ENCODE measurements at places on chromosomes 3 and 15.

DNA sequence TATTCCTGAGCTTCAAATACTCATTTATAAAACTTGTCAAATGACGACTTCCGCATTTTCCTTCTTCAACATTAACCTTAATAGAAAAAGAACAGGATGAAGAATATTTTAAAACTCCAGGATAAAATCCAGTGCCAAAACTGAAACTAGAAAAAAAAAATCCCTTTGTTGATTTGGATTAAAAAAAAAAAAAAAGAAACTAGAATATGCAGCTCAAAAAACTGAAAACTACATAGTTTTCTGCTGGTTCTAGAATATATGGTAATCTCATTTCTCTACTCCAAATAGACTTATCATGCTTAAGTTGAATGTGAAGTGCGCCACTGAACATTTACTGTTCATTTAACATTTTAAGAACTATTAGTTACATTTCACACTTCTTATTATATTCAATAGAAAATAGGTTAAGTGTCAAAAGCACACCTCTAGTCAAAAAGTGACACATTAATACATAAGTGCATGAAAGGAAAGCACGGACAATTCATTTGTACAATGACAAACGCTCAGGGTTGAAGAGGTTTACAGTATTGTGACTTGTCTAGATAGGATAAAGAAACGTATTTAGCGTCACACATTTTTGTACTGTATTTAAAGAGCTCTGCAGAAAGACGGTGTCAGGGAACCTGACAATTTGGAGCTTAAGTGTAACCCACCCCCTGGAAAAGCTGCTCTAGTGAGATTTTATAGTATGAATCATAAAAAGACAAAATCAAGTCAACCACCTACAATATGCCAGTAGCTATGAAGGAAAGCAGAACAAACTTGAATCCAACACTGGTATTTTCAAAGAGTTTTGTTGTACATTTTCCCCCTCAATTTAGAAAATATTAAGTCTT is 5.8 kb downstream of the TRA2B start:
- peaks cover 82% of the 10 kb centered on the region for H3K4me1 ChIP-seq
- no peak for DNase-seq

DNA sequence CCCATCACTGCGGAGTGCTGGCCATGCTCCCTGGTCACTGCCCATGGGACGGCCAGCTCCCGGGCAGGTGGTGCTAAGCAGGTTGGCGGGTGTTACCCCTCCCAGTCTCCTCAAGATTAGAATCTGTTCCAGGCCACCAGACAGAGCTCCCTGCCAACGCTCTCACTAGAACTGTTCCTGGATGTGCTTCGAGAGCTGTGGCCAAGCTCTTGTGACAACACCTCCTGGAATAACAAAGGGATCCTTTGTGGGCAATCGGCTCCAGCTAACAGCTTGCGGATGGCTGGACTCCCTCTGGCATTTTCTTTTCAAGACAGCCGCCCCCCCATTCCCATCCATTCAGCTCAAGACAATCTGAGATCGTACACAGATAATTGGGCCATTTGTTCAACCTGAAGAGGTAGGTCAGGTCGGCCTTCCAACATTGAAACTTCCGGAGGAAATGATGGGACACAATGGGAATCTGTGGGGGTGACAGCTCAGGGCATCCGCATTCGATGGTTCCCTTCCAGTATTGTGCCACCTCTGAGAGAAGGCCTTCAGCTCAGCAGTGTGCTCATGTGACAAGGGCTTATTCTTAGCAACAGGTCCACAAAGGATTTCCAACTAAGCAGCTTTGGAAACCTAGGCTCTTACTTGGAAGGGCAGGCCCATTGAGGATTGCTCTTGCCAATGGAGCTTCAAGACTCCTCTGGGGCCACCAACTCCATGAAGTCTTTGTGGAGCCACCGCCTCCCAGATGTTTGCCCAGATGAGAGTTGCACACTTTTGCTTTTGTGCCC is 11.6 kb upstream of the EPHB3 start:
- DNase-seq: no peak
- no peak overlapping the region for H3K27ac ChIP-seq
- peaks cover 44% of the 10 kb centered on the region for H3K27me3 ChIP-seq
- no peaks in the 10 kb centered on the region for H3K36me3 ChIP-seq
- no peak overlapping the region for H3K4me3 ChIP-seq
- no peaks in the 10 kb centered on the region for H3K4me1 ChIP-seq

- no peak for DNase-seq
- peaks cover 22% of the 10 kb centered on the region for H3K4me1 ChIP-seq
- peaks cover 2% of the 10 kb centered on the region for H3K36me3 ChIP-seq
Measured at GRCh38 chr3:98903099-98903498, 1.6 kb upstream of the DCBLD2 start.

GRCh38 chr15:64072812-64073211 is 20.8 kb downstream of the CIAO2A start:
- no peak for DNase-seq
- peaks cover 11% of the 10 kb centered on the region for H3K36me3 ChIP-seq
- H3K4me1 ChIP-seq: peaks cover 11% of the 10 kb centered on the region

- H3K27ac ChIP-seq: no peak overlapping the region
- no peaks in the 10 kb centered on the region for H3K4me1 ChIP-seq
- H3K36me3 ChIP-seq: peaks cover 19% of the 10 kb centered on the region
- no peaks in the 10 kb centered on the region for H3K27me3 ChIP-seq
- DNase-seq: no peak
Measured at GRCh38 chr3:170149016-170149415, 32.5 kb downstream of the PHC3 start.

DNA sequence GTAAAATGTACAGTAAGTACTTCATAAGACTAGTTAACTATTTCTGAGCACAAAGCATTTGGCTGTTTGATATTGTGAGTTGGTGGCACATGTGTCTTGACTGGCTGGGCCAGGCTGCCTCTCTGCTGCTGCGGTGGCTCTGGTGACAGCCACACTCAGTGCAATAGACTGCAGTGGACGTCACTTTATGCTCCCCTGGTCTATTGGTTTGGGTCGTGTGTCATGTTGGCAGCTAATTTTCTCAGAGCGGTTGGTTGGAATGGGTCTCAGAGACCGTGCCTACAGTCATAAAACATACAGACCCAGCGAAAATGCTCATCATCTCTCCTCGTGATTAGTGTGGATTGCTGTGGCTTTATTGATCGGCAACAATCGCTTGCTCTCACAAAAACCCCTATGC is 71.3 kb downstream of the SV2B start:
- H3K27me3 ChIP-seq: peaks cover 30% of the 10 kb centered on the region
- DNase-seq: no peak
- H3K36me3 ChIP-seq: peaks cover 3% of the 10 kb centered on the region
- H3K27ac ChIP-seq: no peak overlapping the region
- no peak overlapping the region for H3K4me3 ChIP-seq
- H3K4me1 ChIP-seq: peaks cover 2% of the 10 kb centered on the region

DNA sequence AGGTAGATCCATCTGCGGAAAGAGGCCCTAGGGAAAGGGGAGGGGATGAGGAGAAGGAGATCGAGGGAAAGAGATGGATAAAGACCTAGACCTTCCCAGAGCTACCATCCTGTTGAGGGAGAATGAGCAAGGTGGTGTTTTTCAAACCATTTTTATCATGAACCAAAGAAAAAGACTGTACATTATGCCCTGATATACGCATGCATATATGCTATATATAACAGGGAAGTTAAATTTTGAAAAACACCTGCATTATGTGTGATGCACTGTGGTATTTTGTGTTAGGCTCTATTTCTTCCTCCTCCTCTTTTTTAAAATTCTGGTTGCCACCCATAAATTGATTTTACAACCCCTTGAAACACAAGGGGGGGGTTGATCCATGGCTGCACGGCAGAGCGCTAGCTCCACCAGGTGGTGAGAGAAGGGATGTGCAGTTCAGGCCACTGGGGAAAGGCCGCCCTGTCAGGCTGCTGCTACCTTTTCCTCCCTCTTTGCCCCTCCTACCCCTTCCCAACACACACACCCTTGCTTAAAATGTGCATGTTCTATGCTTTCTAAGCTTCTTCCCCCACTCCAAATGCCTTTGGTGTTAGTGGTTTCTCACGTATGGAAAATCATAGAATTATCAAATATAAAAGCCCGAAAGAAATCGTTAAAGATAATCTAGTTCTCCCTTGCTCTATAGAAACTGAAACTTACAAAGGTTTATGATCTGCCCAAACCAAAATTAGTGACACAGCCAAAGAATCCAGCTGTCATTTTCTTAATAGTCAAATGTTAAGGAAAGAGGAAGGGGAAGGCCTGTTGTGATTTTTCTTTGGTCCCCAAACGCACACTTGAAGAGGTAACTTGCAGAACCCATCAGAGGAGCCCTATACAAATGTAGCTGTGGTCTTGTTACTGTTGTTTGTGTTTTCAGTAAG is 262.0 kb upstream of the UMPS start:
- no peak overlapping the region for H3K4me3 ChIP-seq
- H3K27me3 ChIP-seq: peaks cover 2% of the 10 kb centered on the region
- DNase-seq: peak; percentile 61
- no peak overlapping the region for H3K27ac ChIP-seq

- no peak for DNase-seq
- H3K4me1 ChIP-seq: peaks cover 11% of the 10 kb centered on the region
- no peaks in the 10 kb centered on the region for H3K27me3 ChIP-seq
- H3K4me3 ChIP-seq: no peak overlapping the region
- H3K36me3 ChIP-seq: peaks cover 12% of the 10 kb centered on the region
- H3K27ac ChIP-seq: no peak overlapping the region
Measured at GRCh38 chr3:11305509-11305908, 33.3 kb downstream of the ATG7 start.

DNA sequence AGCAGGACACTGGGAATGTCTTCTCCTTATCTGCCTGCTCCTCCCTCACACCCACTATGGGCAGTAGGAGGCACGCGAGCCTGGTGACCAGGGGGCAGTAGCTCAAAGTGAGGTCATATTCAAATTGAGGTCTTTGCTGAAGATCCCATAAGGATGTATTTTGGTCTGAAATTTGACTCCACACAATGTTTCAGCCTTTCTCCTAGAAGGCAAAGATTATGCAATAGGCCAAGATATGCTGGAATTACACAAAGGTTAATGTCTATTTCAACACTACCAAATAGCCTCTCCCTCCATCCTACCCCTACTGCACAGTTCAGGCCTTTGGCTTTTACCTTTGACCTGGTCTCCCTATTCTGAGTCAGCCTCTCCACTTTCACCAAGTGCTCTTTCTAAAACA is 203.0 kb downstream of the TIGIT start:
- no peaks in the 10 kb centered on the region for H3K27me3 ChIP-seq
- H3K4me3 ChIP-seq: no peak overlapping the region
- H3K4me1 ChIP-seq: no peaks in the 10 kb centered on the region

- H3K4me3 ChIP-seq: no peak overlapping the region
- peaks cover 2% of the 10 kb centered on the region for H3K36me3 ChIP-seq
- no peaks in the 10 kb centered on the region for H3K4me1 ChIP-seq
- no peaks in the 10 kb centered on the region for H3K27me3 ChIP-seq
- no peak for DNase-seq
Measured at GRCh38 chr3:126100634-126101301, 16.8 kb upstream of the SLC41A3 start.

DNA sequence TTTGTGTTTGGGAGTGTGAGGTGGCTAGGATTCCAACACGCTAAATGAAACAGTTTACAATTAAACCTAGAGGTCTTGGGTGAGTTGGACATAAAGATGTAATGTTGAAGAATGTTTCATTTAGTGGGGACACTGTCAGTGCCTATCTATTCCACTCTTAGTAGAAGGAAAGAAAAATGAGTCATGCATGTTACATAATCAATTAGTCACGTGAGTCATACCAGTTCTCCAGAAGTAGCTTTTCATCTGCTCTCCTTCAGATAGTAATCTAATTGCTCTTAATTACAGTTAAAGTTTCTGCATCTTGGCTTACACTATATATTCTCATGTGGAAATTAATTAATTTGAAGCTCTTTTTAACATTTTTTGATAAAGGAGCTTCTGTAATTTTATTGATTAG is 115.7 kb upstream of the P2RY1 start:
- no peaks in the 10 kb centered on the region for H3K4me1 ChIP-seq
- no peaks in the 10 kb centered on the region for H3K27me3 ChIP-seq
- no peak overlapping the region for H3K27ac ChIP-seq
- no peak overlapping the region for H3K4me3 ChIP-seq

- peak; percentile 14 for DNase-seq
- H3K36me3 ChIP-seq: no peaks in the 10 kb centered on the region
- H3K27me3 ChIP-seq: no peaks in the 10 kb centered on the region
- H3K27ac ChIP-seq: no peak overlapping the region
Measured at GRCh38 chr3:75192146-75192616, 471.9 kb upstream of the FRG2C start.

DNA sequence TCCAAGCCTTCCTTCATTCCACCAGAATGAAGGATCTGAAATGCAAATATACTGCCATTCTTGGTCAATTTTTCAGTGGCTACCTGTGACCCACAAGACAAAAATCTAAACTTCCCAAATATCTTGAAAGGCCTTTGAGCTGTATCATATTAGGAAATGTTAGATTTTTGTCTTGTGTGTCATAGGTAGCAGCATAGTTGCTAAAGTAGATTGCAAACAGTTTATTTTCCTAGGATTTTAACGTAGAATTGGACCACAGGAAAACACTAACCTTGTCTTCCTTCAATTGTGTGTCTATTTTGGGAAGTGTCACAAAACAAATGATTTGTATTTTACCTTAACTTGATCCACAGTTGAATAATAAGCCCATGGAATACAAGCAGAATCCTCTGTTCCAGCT is 42.4 kb downstream of the CP start:
- no peaks in the 10 kb centered on the region for H3K4me1 ChIP-seq
- no peak overlapping the region for H3K27ac ChIP-seq
- DNase-seq: no peak
- no peak overlapping the region for H3K4me3 ChIP-seq
- H3K27me3 ChIP-seq: no peaks in the 10 kb centered on the region
- peaks cover 20% of the 10 kb centered on the region for H3K36me3 ChIP-seq

GRCh38 chr3:45554006-45554666 is 40.4 kb upstream of the LIMD1 start:
- no peaks in the 10 kb centered on the region for H3K27me3 ChIP-seq
- peaks cover 3% of the 10 kb centered on the region for H3K4me1 ChIP-seq
- H3K4me3 ChIP-seq: no peak overlapping the region
- H3K36me3 ChIP-seq: no peaks in the 10 kb centered on the region
- peak overlapping the region; percentile 37 for H3K27ac ChIP-seq

DNA sequence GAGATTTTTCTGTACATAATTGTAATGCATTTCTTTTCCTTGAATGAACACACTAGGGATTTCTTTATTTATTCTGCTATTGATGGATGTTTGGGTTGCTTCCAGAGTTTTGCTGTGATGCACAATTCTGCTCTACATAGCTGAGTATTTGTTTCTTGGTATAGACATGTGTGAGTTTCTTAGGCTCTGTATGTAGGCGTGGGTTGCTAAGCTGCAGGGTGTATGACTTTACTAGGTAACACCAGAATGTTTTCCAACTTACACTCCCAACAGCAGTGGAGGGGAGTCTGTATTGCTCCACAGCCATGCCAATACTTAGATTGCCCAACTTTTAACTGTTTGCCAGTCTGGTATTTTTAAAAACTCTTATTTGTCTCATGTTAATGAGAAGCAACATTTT is 155.5 kb upstream of the TNIK start:
- H3K36me3 ChIP-seq: peaks cover 32% of the 10 kb centered on the region
- peaks cover 41% of the 10 kb centered on the region for H3K4me1 ChIP-seq
- DNase-seq: no peak
- H3K27me3 ChIP-seq: no peaks in the 10 kb centered on the region
- H3K27ac ChIP-seq: no peak overlapping the region
- H3K4me3 ChIP-seq: no peak overlapping the region

- no peaks in the 10 kb centered on the region for H3K27me3 ChIP-seq
- DNase-seq: no peak
- H3K36me3 ChIP-seq: peaks cover 6% of the 10 kb centered on the region
Measured at GRCh38 chr15:52340093-52340492, 44.5 kb upstream of the MYO5C start.

- H3K36me3 ChIP-seq: no peaks in the 10 kb centered on the region
- no peak overlapping the region for H3K4me3 ChIP-seq
- peaks cover 12% of the 10 kb centered on the region for H3K27me3 ChIP-seq
- no peak overlapping the region for H3K27ac ChIP-seq
- H3K4me1 ChIP-seq: peaks cover 1% of the 10 kb centered on the region
- no peak for DNase-seq
Measured at GRCh38 chr15:72173401-72173800, 24.2 kb downstream of the GRAMD2A start.

Data from progenitor cell of endocrine pancreas (in vitro differentiated cells).